CD4-positive, alpha-beta T cell treated with Interleukin-6 at 100 ng/mL for 8 hours (primary cell): ENCODE measurements at places on chromosomes 3 and 15.
A peak's percentile ranks its signal among the peaks of the same experiment; 100 is the strongest.

DNA sequence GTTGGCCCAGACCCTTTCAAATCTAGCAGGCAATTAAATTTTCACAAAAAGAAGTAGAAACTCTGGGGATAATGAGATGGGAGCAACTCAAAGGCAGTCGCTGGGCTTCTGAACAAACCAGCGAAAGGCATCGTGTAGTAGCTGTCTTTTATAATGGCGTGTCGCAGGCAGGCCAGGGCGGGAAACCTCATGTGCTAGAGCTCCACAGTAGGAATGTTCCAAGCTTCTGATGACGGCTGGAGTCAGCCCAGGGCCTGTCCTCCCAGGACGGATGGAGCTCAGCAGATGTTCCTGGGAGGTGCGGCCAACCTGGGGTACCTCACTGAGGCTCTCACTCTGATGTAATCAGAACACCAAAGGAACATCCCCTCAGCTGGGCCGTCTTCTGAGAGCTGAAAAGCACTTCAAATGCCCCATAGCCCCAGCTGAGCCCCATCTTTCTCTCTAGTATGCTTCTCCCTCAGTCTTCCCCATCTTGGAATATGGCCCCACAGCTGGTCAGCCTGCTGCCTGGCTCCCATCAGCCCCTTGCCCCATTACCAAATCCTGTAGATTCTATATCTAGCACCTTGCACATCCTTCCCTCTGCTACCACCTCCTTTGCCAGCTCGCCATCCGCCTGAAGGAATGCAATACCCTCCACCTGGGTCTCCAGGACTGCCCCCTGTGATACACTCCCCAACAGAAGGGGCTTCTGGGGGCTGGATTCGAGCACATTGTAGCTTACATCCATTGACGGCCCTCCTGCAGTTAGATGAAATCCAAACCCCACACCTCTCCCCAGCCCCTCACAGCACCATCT, 54.9 kb upstream of the ATP2B2 start:
- no peak for DNase-seq

DNA sequence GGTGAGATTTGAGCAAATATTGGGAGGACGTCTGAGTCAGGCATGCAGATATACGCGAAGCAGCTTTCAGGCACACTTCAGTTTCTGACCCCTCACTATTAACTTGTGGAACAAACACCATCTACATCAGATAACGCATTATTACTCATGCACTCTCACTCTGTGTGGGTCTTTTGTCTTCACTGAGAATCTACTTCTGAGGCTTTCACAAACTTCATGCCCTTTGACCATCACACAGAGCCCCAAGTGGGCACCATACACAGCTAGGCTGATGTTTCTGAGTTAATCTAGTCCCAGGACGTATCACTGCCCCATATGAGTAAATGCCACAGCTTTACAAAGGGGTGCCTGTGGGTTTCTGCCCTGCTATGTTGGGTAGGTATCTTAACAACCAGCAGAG, 39.6 kb upstream of the IP6K2 start:
- no peak for DNase-seq

- no peak for DNase-seq
These were observed 49.5 kb upstream of the PCSK6 start for GRCh38 chr15:101538996-101539395.

DNA sequence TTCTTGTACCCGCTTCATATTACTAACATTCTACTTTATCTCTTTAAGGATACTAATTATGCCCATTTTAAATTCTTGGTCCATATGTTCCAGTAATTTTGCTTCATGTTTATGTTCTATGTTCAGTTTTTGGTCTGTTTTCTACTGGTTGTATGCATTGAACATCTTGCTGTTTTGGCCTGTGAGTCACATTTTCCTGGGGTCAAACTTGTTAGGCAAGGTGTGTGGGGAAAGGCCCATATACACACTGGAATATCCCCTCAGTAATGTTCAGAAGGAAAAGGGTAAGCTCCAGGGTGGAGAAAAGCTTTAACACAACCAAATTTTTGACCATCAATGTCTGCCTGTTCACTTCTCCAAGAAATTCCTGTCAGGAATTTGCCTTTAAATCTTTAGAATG, 337.7 kb downstream of the SLC9A9 start:
- DNase-seq, result no peak

GRCh38 chr3:59212128-59212779, 162.4 kb upstream of the CFAP20DC start:
- DNase-seq, result peak; percentile 32

DNA sequence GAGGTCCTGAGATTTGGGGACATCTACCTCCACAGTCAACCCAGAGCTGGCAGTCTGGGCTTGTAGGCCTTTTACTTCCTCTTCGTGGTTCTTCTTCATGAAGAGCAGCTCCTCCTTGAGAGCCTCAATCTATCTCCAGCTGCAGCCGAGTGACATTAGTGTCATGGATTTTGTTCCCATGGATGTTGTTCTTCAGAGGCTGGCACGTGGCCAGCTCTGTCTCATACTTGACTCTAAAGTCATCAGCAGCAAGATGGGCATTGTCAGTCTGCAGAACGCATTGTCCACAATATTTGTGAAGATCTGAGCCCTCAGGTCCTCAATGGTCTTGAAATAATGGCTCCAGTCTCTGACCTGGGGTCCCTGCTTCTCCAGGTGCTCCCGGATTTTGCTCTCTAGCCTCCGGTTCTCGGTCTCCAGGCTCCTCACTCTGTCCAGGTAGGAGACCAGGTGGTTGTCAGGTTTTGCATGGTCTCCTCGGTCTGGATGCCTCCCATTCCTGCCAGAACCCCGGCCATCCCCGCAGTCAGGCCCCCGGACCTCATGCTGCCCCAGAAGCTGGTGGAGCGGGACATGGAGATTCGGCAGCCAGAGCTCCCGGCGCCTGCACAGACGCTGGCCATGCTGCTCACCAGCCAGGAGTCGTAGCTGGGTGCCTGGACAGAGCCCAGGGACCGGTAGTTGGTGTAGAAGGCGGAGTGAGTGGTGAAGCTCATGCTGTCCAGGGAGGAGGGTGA, 3.4 kb upstream of the CCNL1 start:
- DNase-seq, result no peak

GRCh38 chr3:39724233-39724846, 85.1 kb upstream of the MYRIP start:
- DNase-seq, result no peak

DNA sequence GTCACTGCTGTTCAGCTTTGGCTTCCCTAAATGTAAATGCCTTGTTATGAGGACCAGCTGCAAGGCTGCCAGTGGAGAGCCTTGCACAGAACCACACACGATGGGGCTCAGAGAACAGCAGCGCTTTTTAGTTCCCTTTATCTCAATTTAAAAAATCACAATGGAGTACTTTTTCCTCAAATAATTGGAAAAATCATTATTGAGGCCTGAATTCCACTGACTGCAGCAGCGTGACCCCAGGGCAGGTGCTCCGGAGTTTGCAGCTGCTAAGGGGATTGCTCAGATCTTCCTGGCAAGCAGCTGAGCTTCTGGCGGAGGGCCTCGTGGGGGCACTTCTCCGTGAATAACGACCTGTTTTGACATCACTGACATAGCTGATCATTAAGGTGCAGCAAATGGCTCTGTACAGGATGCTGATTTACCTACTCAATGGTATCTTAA, 245.6 kb upstream of the TRIM42 start:
- DNase-seq, result no peak

DNA sequence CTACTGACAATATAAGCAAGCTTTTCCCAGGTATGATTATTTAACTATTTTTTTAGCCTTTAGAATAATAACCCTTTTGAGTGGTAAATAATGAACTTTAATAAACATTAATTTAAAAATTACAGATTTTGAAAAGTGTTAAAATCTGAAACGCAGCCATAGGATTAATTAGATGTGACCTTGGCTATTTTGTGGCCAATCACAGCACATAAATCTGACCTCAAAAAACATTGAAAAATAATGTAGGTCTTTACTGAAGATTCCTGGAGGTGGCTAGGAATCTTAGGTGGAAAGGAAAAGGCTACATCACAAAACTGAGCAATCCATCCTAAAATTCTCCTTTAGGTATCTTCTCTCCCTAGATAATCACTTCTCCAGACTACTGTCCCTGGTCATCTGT, 18.1 kb downstream of the SCG3 start:
- no peak for DNase-seq

GRCh38 chr3:101085752-101086151, 92.5 kb upstream of the ABI3BP start:
- DNase-seq, result no peak

GRCh38 chr15:29130951-29131839, 138.4 kb downstream of the NSMCE3 start:
- DNase-seq, result no peak

DNA sequence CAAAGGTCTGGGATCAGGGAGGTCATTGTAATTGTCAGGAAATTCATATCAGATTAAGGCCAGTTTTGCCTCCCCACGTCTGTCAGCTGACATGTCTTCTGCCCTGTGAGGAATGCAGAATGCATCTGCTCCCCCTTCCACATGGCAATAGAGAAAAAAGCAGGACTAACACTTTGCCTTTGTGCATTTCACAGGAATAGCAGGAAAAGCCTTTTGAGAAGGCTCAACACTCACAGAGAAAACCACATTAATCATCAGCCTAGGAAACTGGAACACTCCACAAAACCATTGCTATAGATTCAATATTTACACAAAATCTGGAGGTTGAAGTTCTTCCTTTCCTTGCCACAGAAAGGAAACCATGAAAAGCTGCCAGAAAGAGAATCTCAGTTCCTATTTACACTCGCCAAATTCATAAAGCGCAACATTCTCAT, 165.2 kb upstream of the HES1 start:
- no peak for DNase-seq

DNA sequence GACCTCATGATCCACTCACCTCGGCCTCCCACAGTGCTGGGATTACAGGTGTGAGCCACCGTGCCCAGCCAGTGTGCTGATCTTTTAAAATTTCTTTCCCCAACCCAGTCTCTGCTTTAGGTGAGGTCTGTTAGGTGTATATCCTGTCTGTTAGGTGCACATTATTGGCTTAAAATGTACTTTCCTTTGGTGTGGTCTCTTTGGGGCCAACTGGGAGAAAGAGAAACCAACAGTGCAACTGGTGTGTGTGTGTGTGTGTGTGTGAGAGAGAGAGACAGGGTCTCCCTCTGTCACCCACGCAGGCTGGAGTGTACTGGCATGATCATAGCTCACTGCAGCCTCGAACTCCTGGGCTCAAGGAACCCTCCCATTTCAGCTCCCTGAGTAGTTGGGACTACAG, 50.3 kb upstream of the GNB5 start:
- DNase-seq, result peak; percentile 17

DNA sequence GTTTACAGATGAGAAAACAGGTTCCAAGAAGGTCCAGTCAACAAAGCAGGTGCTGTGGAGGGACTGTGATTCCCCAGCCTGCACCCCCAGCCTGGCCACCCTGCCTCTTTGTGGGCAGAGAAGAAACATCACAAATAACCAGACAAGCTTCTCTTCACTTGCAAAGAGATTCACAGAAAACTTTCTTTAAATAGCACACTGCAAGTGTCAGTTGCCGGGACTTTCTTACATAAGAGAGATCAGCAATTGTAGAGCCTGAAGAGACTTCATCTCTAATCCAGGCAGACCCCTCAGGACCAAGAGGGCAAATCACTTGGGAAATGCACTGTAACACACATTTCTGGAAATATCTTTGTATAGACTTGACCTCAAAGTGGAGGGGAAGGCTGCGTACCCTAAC, 207.9 kb upstream of the CHRNA7 start:
- no peak for DNase-seq

DNA sequence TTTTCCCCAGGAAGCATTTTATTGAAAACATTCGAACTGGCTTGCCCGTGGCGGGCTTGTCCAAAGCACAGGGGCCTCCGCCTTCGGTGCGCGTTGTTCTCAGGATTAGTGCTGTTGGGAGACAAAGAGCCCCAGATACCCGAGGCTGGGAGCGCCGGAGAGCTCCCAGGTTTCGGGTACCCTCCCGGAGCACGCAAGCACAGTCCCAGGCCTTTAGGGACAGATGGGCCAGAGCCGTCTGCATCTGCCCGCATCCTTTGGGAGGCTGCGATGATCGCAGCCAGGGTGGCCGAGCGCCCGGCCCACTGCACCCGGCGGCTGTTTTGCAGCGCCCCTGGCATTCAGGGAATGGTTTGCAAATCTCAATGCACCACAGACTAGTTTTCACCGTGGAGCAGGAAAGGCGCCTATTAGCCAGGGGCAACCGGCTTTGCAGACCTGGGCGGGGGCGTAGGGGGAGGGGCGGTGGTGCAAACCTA, 5.0 kb upstream of the FEZF2 start:
- no peak for DNase-seq

DNA sequence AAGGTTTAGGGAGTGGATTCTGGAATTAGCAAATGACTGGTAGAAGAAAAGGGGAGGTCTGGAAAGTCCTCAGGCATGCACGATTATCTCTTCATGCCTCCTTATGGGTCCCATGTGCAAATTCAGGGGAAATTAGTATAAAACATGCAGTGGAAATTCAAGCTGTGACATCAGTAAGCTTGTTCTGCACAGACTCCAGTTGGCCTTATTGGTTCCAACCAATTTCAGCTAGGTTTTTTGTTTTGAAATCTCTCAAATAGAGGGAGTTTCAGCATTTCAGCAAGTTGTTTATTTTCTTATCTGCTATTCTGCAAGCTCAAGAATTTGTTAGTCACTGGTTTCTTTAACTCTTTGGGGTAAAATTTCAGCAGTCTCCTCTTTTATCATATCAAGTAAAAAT, 774 bp upstream of the TMCO5A start:
- DNase-seq, result no peak

DNA sequence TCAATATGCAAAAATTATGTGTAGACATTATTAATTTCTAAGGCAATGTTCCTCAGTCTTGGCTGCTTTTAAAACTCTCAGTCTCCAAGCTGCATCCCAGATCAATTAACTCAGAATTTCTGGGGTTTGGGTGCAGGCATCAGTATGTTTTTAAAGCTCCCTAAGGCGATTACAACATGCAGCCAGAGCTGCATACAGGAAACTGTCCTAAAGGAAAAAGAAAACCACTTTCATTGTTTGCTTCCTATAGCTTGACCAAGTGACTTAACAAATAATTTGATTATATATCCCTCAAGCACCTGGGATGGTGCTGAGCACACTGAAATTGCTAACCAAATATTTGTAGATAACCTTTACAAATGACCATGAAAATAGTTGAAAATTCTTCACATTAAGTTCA, 194.7 kb downstream of the DTWD1 start:
- no peak for DNase-seq

- no peak for DNase-seq
These were observed 418.8 kb downstream of the EPHB1 start for GRCh38 chr3:135213822-135214221.

DNA sequence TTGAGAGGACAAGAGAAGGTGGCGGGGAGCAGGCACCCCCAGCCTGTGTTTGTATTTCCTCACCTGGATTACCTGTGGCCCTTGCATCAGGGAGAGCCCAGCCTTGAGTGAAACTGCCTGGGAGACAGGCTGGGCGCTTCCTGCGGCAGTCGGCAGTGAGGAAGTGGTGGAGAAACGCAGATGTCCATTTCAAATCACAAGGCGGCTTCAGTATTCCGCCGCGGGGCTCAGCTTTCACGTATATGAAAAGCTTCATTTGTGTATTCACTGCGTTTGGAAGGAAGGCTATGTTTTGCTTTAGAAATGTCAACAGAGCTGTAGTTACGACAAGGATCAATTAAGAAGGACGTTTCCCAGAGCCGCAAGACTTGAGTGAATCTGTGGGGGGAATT, 167.4 kb upstream of the CTDSPL start:
- no peak for DNase-seq
